Caudate nucleus (tissue), 63 donors: ENCODE measurements at places on chromosomes 6 and 20.

DNA sequence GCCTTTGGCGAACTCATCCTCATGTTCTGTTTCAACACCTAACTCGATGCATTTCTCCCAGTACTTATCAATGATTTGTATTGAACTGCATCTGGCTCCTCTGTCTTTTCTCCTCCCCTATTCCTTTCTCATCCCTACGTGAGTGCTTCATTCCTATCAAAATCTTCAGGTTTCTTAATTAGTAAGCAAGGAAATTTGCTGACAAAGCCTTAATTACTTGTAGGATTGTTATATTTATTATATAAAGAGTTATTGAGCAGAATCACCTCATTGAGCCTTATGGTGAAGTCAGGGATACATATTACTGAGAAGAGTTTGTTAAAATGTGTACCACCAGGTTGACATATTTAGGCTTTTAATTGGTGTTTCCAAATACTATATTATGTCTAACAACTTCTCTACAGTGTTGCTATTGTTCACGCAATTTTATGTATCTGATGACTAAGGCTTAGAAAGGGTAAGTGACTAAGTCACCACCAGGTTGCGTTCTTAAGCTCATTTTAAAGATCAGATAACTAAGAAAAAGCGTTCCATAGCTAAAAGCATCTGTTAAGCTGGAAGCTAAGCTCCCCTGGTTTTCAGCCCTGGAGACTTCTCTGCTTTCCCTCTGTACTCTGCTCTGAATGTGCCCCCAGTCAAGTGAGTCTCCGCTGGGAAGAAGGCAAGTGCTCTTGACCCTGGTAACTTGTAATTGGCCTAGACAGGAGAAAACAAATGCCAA, 18.9 kb downstream of the SCGN start:
- no peak for DNase-seq

DNA sequence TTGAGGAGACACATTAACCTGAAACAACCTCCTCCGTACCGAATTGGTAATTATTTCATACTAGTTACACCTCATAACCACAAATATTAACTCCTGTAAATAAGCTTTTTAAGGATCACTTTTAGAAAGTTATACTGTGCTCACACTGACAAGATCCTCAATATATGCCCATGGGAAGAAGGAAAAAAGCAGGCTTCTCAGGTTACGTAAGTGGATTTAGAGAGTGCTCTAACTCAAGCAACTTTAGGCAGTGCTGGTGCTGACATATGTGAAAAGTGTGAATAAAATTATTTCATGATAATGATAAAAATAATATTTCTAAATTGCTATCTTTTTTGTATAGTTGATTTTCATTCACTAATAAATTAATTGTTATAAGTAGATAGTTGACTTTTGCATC, 76.1 kb downstream of the PRKN start:
- no peak for DNase-seq

- no peak for DNase-seq
Measured at GRCh38 chr6:107991061-107991460, 33.1 kb upstream of the SEC63 start.

DNA sequence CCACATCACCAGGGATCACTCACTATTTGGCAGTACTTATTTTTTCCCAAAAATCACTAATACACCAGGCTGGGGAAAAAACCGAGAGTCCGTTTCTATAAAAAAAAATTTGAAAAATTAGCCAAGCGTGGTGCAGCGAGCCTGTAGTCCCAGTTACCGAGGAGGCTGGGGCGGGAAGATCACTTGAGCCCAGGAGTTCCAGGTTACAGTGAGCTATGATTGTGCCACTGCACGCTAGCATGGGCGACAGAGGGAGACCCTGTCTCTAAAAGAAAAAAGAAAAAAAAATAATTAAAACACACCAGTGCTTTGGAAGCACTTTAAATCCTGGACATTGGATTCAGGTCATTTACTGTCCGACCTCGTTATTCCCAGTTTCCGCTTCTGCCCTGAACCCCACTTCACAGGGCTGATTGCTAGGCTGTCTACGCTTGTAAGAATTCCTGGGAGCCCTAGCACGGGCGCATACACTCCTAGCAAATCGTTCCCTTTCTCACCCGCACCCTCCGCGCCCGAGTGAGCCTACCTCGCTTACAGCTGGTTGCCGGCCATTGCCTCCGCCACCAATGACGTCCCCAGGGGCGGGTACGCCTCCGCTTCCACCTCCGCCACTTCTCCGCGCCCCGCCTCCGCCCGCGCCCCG, at the start of gene TPMT:
Gene TPMT, minus strand, starts transcription at position 571 of the 643 bp plus-strand sequence. CDS start 5,950 bp downstream, outside the sequence.
- DNase-seq = no peak

- DNase-seq = no peak
Measured at GRCh38 chr6:108417027-108417426, 122.2 kb downstream of the AFG1L start.

GRCh38 chr6:112188906-112189305, 65.5 kb downstream of the LAMA4 start:
- DNase-seq = no peak

DNA sequence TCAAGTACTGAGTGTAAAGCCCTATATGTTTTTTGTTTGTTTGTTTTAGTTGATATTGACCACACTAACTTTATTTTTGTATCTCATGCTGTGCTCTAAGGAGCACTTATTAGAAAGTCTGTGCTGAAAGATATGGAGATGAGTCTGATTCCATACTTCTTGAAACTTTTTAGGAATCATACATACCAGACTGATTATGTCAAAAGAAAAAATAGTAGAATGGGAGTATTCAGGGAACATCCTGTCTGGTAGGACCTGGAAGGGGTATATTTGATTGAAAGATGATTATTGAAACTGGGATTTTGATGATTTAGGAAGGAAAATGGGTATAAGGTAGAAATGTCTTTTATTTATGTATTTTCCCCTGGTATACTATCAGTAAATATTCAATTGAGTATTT, 111.4 kb downstream of the QKI start:
- no peak for DNase-seq

DNA sequence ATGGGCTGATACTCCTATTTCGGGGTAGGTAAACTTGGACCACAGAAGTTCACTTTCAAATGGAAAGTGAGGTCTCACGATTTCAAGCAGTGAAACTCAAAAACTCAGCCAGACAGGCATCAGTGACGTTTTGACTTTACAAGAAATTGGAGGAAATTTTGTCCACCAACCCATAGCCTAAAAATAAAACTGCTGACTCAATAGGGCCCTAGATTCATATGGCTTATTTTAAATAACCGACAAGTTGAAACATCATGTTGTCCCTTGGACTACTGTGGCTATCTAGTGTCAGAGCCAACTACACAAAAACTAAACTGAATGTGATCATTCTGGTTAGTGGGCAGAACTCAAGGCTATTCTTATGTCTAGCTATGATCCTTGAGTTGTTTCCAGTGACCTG, 486.3 kb downstream of the GRIK2 start:
- no peak for DNase-seq

DNA sequence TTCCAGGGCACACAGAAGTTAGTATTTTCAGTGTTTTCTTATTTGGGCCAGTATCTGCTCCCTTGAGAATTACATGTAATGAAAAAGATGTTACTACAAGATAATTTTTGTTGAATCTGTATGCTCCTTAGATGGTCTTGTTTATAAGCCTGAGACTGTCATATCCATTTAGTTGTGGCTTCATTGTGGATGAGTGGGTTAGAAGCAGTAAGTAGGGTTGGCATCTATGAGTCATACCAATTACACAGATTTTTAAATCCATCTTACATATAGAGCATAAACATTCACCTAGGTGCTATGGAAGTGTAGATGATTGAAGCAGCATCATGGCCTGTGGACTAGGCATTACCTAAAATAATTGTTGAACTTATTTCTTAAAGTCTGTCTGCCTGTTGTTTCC, 13.5 kb upstream of the BAG2 start:
- no peak for DNase-seq

GRCh38 chr6:164243949-164244348, 829.4 kb downstream of the QKI start:
- no peak for DNase-seq

- no peak for DNase-seq
Measured at GRCh38 chr6:105804000-105804399, 282.1 kb upstream of the PRDM1 start.

DNA sequence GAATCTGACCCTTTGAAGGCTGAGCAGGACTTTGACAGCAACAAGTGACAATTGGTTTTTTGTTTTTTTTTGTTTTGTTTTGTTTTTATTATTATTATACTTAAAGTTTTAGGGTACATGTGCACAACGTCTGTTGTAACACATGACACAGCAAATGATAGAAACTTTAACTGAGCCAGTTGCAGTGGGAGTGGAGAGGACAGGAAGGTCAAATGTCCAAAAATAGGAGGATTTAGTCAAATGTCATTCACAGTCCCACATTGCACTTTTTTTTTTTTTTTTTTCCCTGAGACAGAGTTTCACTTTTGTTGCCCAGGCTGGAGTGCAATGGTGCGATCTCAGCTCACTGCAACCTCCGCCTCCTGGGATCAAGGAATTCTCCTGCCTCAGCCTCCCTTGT, 223.0 kb downstream of the HIVEP2 start:
- no peak for DNase-seq

- DNase-seq = no peak
Measured at GRCh38 chr6:15616261-15616660, 46.6 kb downstream of the DTNBP1 start.

- DNase-seq = no peak
Measured at GRCh38 chr6:227074-227782, 65.1 kb upstream of the DUSP22 start.

- no peak for DNase-seq
Measured at GRCh38 chr6:37954791-37955190, 135.3 kb downstream of the ZFAND3 start.

DNA sequence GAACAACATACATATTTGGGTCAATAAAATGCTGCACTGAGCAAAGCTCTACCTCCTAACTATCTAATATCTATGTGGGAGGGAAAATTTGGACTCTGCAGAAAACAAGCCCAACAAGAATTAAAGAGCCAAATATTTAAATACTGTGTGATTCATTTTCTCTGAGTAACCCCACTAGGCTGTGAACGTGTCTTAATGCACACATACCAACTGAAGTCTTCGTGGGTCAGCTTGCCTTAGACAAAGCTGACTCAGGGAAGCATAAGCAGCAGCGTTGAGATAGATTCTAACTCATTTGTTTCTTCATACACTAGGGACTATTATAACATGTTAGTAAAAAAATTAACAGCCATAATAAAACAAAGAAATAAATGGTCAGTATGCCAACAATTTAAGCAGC, 114.3 kb downstream of the GJA1 start:
- DNase-seq = no peak

- no peak for DNase-seq
Measured at GRCh38 chr20:5080384-5080877, 39.3 kb downstream of the PCNA start.

GRCh38 chr20:43563429-43563828, 4.6 kb downstream of the SGK2 start:
- no peak for DNase-seq

DNA sequence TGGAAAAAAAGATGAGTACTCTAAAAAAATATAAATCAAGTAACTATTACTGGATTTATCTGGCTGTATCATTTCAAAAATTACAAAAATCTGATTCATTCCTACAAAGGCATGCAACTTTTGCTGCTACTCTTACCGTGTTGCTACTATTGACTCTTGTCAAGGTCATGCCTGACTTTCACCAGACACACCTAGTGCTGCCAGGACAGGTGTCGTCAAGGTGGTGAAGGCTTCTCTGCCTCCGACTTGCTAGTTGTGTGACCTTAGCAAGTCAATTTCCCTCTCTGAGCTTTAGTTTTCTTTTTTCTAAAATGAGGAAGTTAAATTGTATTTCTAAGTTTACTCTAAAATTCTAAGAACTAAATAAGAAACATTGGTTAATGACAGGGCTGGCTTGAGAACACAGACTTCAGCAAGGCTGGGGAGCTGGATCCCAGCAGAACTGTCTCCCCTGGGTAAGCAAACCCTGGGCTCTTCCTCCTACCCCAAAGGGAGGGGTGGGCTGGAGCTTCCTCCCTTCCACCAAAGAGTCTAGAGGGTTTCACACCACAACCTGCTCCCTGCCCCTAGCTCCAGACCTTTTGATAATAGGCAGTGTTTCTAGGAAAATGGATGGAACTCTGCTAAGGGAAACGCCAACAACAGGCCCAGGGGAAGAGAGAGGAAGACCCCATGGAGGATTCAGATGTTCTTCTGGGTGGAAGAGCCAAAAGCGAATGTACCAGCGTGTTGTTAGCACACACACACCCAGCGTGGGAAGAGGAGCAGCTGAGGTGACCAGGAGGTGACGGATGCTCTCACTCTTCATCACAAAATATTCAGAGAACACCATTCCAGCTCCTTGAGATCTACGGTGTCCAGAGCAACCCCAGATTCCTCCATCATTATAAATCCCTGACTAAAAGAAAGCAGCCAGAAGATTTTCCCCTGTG, 47.9 kb upstream of the CITED2 start:
- DNase-seq = no peak

- no peak for DNase-seq
Measured at GRCh38 chr6:152094992-152095592, 287.6 kb downstream of the ESR1 start.

DNA sequence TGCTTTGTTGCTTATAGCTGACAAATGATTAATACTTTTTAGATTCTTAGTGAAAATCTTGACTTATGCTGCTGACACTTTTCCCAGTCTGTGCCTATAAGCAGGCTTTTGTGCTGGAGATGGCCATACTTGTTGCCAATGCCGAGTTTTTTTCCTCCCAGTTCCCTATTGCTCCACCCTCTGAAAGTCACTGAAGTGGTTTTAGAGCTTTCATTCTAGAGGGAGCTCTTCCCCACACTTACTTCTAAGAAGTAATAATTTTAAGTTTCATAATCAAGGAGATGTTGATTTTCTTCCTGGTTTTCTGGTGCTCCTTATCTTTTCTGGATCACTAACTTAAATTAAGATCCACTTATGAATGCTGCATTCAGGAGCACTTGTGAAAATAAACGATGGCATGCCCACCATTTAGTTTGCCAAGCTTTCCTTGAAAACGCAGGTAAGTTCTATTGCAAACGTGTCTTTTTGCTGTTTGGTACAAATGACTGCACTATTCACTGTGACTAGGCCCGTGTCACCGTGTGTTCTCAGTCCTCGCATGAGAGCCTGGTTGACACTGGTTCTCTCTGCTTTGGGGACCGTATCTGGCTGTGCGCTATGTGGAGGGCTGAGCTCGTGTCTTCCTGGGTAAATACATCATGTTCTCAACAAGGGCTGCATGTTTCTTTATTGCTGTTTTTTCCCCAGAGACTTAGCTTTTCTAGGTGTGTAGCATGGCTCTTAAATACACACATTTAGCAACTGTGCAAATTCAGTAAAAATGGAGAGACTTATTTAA, 50.2 kb downstream of the GFRA4 start:
- no peak for DNase-seq

- DNase-seq = no peak
Measured at GRCh38 chr6:120147071-120147871, 797.7 kb upstream of the MAN1A1 start.

- DNase-seq = no peak
Measured at GRCh38 chr6:13216236-13217014, 111.9 kb downstream of the TBC1D7 start.

DNA sequence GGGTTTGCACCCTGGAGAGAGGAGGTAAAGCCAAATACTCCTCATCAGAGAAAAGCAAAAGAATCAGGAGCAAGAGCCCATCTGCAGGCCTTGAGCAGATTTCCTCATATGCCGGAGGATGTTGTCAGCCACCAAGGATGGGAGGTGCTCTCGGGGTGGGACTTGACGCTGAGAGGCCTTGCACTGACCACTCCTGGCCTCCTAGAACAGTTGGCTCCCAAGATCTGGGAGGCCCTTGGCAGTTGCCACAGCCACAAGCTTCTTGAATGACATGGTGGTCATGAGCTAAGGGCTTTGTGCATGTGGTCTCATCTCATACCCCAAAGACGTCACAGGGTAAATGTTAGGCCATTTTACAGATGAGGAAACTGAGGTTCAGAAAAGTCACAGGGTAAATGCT, 75.2 kb upstream of the PMEPA1 start:
- no peak for DNase-seq

GRCh38 chr6:15491255-15491985, 171.4 kb downstream of the DTNBP1 start:
- peak; percentile 62 for DNase-seq
